Suprapubic skin (tissue), 4 donors: ENCODE measurements at places on chromosomes 12 and 14.

DNA sequence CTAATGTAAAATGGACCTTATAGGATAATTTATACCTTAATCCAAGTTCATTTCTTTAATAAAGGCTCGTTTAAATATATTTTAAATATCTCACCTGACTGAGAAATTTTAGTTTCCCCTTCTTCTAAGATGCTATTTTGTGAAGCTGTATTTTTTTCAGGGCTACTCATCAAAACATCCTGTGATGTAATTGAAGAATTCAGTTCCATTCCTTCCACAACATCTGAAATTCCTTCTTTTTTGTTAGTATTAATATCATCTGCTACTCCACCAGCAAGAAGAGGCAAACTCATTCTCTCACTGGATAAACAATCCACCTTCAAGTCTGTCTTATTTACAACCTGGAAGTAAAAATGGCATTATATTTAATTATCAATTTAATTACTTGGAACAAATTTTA is 22.5 kb downstream of the LGALS3 start:
- no peak for DNase-seq

DNA sequence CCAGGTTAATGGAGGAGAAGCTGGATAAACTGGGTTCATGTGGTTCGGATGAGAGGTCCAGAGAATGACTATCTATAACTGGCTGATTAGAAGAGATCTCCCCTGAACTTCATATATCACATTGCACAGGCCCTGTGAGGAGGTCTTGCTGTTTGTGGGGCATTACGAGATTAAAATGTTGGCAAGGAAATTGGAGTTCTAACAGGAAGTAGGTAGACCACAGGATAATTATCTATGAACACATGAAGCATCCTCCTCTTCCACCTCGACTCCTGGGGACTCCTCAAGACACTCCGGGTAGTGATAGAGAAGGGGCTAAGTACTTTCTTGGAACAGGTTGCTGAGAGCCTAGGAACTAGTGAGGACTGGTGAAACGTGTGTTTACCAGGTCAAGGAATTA is 418.8 kb downstream of the KCNH5 start:
- DNase-seq = no peak

- no peak for DNase-seq
These were observed 251.6 kb downstream of the BCAT1 start for GRCh38 chr12:24697295-24697694.

DNA sequence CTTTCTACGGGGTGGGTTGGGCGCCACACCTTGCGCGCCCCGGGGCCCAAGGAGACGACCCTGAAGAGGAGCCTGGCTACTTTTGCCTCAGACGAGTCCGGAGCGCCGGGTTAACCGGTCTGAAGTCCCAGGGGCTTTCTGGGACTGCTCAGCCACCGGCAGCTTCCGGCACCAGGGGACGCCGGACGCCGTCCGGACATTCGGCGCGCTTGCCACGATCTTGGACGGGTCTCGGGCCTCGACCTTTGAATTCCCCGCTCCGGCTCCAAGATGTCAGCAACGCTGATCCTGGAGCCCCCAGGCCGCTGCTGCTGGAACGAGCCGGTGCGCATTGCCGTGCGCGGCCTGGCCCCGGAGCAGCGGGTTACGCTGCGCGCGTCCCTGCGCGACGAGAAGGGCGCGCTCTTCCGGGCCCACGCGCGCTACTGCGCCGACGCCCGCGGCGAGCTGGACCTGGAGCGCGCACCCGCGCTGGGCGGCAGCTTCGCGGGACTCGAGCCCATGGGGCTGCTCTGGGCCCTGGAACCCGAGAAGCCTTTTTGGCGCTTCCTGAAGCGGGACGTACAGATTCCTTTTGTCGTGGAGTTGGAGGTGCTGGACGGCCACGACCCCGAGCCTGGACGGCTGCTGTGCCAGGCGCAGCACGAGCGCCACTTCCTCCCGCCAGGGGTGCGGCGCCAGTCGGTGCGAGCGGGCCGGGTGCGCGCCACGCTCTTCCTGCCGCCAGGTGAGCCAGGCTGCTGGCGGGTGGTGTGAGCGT is at the start of gene ACOT4:
TSS of gene ACOT4 (plus strand) at position 184 of the 760 bp plus-strand sequence. CDS start at position 271, 87 bp downstream.
- no peak for DNase-seq
